ENCODE measurements at places on chromosomes 1 and 21.

- DNase-seq = no peak
These were observed 59.7 kb downstream of the UBE2T start for GRCh38 chr1:202282025-202282371.

DNA sequence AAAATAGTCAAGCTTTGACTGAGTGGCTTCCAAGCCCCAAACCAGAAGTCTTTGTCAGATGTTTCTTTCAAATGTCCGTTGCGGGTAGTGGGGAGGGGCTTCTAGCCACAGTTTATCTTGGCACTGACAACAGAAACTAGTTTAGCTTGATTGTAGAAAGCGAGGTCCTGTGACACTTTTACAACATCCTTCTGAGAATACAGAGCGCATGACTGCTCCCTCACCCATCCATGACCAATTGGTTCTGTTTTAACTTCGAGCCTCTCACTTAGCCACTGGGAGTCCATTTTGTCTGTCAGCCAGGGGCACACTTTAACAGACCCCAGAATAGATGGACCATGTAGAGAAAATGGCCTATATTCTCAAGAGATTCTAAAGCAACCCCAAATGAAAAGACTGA lies 199.2 kb upstream of the ST6GALNAC5 start:
- no peak for DNase-seq

GRCh38 chr1:196009362-196009761 lies 598.9 kb downstream of the KCNT2 start:
- DNase-seq = no peak

- no peak for DNase-seq
These were observed 669 bp downstream of the XPR1 start for GRCh38 chr1:180632326-180633056.

GRCh38 chr1:41476807-41477361 lies 7.6 kb downstream of the EDN2 start:
- DNase-seq = no peak

DNA sequence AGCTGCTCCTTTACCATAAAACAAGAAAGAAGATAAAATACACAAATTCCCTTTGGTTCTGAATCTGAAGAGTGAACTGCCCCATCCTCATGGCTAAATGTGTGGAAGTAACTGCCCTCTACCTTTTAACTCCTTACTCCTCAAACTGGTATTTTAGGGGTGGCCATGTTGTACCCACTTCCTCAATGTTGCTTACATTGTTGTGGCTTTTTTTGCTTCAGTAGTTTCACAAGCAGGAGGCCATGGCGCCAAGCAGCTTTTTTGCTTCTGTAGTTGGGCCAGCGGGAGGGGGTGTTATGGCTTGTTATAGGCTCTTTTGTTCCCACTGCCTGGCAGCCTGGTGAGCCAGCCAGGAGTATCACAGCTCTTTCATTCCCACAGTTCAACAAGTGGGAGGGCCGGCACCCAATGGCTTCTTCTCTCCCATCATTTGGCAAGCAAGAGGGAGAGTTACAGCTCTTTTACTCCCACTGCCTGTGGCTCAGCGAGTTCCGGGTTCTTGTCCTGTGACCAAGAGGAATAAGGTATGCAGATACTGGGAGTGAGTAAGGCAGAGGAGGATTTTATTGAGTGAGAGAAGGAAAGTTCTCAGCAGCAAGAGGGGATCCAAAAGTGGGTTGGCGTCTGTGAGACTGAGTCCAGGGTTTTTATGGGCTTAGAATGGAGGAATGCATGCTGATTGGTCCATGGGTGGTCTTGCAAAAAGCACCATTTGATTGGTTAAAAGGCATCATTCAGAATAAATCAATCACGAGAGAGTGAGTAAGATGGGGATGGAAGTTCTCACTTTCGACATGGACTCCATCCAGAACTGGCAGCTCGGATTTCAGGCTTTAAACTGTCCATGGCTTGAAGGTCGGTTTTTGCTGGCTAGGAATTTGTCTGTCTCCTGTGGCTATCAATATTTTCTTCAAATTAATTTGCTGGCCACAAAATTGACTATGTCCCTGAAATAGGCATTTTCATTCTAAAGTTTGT lies 429.6 kb downstream of the HLX start:
- no peak for DNase-seq

GRCh38 chr1:68314151-68314780 lies 81.9 kb upstream of the WLS start:
- DNase-seq = no peak

- DNase-seq = peak; percentile 23
These were observed 62.9 kb downstream of the MDM4 start for GRCh38 chr1:204578867-204579664.

DNA sequence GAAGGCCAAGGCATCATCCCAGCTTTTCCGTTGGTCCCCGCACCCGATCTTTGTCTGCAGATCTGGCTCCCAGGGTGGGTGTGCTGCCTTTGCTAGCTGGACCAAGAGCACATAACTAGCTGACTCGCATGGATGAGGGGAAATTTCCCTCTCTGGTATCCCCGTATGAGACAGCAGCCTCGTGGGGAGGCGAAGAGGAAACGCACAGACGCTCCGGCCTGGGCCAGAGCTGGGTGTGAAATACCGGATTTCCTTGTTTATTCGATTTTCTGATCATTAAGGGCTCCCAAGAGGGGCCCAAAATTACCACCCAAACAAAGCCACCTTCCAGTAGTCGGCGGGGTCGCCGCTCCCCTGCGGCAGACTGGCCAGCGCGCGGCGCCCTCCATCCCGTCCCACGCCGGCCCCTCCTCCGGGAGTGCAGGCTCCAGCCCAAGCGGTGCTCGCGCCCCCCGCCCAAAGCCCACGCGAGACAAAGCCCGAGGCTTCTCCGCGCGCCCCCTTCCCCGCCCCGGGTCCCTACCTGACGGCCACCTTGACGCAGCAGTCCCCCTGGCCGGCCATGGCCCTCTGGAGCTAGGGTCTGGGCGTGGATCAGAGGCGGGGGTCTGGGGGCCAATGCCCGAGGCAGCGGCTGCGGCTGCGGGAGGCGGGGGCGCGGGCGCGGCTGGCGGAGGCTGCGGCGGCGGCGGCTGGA lies 546 bp downstream of the KIF21B start:
- DNase-seq = no peak

DNA sequence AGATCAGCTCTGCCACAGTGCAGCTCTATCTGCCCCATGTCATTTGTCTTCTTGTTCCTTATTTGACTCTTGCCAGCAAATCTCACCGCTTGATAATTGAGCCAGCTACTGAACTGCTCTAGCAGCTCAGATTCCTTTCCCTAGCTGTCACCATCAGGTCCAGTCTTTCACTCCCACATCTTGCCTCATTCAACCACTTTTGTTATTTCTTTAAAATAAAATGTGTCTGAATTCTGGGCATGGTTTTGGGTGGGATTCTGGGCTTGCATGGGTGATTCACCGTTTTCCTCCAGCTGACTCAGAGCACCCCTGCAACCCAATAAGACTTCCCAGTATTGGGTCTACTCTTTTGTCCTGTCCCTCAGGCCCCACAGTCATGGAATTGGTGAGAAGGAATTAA lies 215.7 kb downstream of the DSCAM start:
- DNase-seq = no peak

DNA sequence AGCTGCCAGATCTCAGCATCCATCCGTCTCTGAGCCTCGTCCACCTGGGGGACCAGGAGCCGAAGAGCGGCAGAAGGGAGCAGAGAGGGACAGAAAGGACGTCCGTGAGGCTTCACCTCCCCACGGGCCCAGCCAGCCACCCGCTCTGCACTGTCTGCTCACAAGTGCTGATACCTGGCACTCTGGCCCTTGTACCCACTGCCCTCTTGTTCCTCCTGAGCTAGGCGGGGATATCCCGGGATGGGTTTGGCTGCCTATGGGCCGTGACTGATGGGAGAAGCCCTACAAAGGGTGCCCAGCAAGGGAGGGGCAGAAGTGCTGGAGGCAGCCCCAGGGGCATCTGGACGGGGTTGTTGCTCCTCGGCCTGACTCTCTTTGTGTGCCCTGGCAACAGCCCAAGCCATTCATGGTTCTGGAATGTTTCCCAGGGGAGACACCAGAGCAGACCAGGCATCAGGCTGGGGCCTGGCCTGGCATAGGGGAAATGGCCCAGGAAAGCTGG lies 57.6 kb downstream of the LDLRAD2 start:
- no peak for DNase-seq
